ENCODE measurements at places on chromosomes 1 and 21. TPM values are rescaled to one million over a fixed set of nuclear protein-coding genes. Genes with fewer than 3 reads are reported as not detected.

UBL4B gene
- total RNA-seq: not detected

DISC1 gene
- 5.3 TPM for total RNA-seq

FAM151A gene
- 0.47 TPM for total RNA-seq

- DNase-seq: no peak
Observed at GRCh38 chr1:166040202-166040997, 126.4 kb downstream of the FAM78B start.

DNA sequence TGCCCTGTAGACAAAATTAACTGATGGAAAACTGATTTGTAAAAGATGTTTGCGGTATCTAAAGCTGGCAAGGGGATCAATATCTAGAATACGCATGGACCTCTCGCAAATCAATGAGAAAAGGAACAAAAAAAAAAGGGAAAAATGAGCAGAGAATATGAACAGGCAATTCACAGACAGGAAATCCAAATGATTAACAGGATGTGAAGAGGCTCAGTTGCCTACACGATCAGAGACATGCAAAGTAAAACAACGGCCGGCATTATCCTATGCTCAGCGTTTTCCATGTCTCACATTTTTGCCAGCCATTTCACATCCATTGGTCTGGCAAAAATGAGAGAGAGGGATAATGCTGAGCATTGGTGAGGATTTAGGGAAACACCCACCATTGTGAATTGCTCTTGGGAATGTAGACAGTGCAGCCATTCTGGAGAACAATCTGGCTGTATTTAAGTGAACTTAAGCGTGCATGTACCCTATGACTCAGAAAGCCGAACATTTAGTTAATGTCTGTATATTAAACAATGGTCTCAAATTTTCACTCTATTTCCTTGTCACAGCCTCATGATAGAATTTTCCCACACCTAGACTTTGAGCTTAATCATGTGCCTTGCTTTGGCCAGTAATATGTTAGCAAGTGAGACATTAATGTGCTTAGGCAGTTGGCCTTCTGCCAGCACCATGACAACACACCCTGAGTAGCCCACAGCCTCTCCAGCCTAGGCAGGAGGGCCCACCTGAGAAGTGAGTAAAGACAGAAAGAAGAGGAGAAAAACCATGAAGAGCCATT is 61.0 kb upstream of the NBPF3 start:
- DNase-seq: no peak
